CD4-positive, alpha-beta T cell treated with Interleukin-17A for 1 hour (primary cell): ENCODE measurements at places on chromosomes 2 and 18.
A peak's percentile ranks its signal among the peaks of the same experiment; 100 is the strongest.

DNA sequence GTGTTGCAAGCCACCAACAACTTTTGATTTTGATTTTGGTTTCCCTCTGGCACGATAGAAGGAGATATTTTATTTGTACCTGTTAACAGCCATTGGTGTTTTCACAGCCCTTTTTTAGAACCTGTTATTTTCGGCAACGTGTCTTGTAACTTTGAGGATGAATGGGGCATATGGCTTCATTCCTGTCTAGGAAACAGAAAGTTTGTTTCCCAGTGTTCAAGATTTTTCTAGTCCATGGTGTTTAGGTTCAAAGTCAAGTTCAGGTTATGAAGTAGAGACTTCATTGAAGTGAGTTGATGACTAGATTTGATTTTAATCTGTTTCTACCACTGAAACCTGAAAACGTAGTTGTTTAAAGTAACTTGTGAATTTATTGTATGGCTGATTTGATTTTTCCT is 343 bp downstream of the RASGRP3 start:
- DNase-seq: no peak

GRCh38 chr2:150478200-150478974 is 9.1 kb downstream of the RND3 start:
- no peak for DNase-seq

DNA sequence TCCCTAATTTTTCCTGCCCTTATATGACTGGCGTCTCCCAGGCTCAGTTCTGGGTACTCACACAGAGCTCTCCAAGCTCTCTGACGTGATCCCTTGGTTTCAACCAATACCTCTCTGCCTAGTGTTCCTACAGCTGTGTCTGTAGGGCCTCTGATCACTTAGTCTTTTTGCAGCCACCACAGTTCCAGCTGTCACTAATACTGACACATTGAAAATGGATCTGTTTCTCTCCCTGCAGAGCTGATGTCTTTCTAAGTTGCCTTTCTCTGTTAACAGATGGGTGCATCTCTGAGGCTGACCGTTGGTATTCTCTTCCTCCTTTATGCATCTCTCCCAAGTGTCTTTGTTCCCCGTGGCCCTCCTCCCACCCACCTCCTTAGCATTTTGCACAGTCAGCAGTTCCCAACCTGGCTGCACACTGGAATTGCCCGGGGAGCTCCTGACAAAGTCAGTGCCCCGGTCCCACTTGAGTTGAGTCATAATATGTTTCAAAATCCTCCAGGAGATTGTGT is 62.5 kb downstream of the CERS6 start:
- DNase-seq: no peak

DNA sequence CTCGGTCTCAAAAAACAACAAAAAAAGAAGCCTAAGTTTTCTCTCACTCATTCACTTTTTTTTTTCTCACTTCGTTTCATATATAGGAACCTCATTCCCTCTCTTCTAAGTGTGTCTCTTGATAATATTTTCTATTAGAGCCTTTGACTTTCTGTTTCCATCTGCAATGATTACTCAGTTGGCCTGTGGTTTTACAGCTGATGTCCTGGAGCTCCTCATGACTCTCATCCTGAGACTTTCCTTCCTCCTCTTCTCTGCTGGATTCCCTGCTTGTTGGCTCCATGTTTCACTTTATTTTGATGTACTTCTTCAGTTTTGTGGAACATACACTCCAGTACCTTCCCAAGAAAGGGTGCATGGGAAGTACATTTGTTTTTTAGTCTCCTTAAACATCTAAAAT is 154.2 kb upstream of the GATA6 start:
- no peak for DNase-seq

- DNase-seq: peak; percentile 22
Observed at GRCh38 chr2:23532391-23533337, 147.7 kb downstream of the KLHL29 start.

DNA sequence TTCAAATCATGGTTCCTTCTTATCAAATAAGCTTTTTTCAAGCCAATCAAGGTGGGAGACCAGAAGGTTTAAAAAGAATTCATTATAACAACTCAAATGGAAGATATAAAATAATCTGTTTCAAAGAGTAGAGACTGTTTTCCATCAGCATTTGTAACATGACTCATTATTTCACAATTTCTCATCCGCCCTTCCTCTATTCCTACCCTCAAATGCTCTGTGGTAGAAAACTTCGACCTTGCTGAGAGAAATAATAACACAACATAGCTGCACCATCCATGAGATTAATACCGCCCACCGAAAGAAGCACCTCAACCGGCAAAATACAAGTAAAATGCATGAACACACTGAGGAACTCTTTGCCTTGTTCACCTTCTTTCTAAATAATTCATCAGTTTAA is 2039.2 kb upstream of the CELF4 start:
- DNase-seq: no peak

- no peak for DNase-seq
Observed at GRCh38 chr2:42077343-42077742, 29.5 kb downstream of the PKDCC start.

DNA sequence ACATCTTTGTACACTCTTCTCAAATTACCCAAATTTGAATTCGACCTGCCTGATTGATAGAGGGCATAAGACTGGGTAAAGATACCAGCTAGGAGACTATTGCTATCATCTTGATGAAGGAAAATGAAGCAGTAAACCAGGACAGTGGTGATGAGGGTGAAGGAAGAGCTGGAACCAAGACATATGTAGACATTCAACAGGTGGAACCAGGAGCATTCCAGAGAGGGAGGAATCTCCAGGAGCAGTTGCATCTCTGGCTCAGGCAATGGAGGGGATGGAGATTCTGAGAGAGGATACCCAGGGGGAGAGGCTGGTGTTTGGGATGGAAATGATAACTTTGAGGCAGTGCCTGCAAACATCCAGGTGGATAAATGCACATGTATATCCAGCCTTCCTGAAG is 41.6 kb downstream of the SDC1 start:
- no peak for DNase-seq

- peak; percentile 42 for DNase-seq
Observed at GRCh38 chr18:2967357-2967756, 45.6 kb downstream of the LPIN2 start.

DNA sequence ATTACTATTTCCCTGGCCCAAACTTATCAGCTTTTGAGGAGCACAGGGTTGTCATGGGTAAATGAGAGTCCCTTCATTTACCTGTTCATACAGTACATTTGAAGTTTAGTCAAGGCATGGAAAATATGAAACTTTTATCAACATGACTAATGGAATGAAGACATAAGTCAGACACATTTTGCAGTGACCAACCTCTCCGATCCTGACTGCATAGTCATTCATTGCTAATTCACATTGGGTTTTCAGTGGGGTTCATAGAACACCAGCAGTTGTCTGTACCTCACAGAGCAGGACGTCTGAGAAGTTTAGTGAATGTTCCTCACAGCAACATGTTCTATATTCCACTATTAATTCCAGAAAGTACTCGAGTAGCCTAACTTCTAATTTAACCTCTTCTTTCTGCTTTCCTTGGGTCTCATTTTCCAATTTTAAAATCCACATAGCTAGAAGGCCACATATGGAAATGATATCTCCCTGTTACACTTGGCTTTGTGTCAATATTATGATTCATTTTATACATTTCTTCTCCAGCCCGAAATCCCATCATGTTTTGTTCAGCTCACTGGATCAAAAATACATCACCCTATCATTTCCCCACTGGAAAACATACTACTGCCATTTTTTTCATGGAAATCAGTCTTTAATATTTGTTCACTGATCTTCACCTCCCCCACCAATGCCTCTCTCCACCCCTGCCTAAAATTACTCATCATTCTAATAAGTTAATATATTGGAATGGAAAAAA is 65.9 kb downstream of the CDH20 start:
- no peak for DNase-seq

DNA sequence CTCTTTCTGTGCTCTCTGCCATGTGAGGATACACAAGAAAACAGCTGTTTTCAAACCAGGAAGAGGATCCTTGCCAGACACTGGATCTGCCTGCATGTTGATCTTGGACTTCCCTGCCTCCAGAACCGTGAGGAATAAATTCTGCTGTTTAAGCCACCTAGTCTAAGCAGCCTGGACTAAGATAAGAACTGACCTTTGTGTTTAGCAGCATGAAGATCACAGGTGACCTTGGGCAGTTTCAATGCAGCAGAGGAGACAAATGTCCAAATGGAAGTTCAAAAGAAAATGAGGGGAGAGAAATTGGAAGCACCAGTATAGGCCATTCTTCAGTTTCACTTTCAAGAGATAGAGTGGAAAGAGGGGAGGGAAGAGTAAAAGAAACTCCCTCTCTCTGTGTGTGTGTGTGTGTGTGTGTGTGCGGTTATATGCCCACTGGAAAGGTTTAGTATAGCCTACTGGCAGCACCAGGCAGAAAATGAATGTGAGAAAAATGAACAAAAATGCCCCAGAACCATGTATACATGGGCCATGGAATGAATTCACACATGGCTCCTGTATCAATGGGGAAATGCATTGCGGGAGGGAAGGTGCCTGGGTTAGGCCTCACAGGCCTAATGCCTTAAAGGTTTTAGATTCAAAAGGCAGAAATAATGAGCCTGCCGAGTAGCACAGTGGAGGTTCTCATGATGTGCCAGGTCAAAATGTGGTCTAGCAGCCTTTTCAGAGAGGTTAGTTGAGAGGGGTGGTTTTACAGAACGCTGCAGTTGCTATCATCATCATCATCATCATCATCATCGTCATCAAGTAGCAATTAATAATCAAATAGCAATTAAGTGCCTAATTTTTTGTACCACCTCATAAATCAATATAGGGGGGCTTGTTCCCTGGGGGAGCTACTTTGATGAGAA is 1.1 kb upstream of the CERS6 start:
- no peak for DNase-seq

GRCh38 chr2:114628481-114628880 is 186.0 kb downstream of the DPP10 start:
- no peak for DNase-seq

GRCh38 chr2:62144689-62145477 is 51.0 kb upstream of the B3GNT2 start:
- no peak for DNase-seq

- DNase-seq: no peak
Observed at GRCh38 chr2:25582077-25582830, 91.1 kb downstream of the DTNB start.

- no peak for DNase-seq
Observed at GRCh38 chr2:3647831-3648651, 10.0 kb upstream of the ALLC start.

DNA sequence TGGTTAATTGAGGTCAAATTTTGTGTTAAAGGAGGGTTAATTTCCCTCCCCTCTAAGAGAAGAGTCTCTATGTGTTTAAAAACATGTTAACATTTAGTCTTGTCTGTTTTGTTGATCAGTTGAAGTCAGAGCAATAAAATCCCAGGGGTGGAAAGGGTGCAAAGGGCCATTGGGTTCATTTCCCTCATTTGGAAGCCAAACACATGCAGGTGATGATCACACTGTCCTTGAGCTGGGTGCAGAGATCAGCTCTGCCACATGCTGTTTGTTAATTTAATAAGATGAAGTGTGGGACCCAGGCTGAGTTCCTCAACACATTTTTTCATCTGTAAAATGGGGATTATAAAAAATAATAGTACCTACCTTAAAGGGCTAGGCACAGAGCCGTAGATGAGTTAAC is 260.9 kb downstream of the LPIN1 start:
- no peak for DNase-seq

DNA sequence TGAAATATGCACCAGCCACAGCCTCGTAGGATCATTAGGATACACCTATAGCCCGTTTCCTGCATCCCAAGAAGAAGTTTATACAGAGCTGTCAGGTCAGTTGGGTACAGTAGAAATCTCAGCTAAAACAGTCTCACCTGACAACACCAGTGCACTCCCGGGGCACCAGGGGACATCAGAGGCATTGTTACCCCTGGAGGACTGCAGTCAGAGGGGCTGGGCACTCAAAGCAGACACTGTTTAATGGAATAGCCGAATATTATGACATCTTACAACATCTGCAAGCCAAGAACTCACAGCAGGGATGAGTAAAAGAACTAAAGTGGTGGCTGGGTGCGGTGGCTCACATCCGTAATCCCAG is 93.0 kb upstream of the ID2 start:
- DNase-seq: no peak

DNA sequence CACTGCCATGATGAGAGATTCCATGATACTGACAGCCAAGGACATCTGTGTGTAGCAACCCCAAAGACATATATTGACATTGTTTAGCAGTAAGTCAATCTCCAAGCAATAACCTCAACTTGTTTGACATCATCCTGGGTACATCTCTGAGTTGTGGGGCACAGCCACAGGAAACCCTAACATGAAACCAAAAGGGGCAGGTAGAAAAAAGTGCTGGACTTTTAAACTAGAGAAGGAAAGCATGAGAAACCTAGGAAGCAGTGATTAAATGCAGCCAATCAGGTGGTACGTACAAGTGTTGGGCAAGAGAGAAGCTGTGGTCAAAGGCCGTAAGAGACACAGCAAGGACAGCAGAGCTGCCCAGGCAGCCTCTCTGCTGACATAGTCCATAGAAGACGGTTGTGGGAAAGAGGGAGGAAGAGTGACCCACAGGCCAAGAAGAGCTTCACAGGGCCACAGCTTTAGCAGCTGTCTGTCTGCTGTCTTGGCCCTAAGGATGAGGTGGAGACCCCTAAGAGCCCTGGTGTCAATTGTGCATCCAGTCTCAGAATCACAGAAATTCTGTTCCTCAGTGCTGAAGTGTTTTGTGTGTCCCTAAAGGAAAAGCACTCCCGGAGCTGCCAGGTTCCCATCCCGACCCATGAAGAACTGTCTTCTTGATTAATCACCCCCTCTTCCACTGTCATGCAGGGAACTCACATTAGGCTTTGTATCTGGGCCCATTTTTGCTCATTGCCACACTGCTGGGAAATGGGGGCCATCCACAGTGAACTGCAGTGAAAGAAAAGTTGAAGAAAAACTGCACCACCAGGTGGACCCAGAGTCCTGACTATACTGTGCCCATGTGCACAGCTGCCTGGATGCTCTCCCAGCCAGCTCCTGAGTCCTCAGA is 25.4 kb upstream of the CHN1 start:
- DNase-seq: no peak

DNA sequence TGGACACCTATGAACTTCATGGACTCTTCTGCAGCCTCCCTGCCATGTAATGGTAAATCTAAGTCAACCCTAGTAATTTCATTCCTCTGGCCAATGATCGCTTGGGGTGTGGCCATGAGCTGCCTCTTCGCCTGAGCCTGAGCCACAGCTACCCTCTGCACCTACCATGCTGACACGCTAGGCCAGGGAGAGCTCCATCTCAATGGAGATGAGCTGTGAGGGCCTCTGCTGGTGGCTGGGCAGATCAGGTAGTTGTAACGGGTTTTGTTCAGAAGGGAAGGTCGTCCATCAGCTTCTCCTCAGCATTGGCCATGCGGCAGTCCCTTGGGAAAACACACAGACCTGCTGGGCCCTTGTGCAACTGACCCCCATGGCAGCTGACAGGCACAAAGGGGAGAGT is 24.4 kb downstream of the MPHOSPH10 start:
- peak; percentile 8 for DNase-seq

GRCh38 chr2:207107551-207107950 is 58.2 kb downstream of the KLF7 start:
- no peak for DNase-seq

GRCh38 chr2:55761526-55761925 is 67.9 kb upstream of the PNPT1 start:
- no peak for DNase-seq

DNA sequence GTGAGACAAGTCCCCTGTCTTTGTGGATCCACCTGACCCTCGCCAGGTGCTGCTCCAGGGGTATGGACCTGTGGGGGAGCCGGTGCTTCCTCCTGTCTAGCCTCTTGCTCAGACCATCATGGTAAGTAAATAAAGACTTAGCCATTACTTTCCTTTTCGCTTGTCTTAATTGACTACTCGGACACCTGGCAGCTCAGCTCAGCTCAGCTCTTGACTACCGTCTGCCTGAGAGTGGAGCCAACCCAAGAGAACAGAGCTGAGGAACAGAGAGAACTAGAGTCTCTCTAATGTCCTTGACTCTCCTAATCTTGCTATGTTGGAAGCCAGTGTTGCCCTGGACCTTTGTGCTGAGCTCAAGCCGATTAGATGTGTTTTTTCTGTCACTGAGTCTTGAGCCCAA is 170.3 kb upstream of the CXCR4 start:
- no peak for DNase-seq
